Vagina (tissue), 2 donors: ENCODE measurements at places on chromosomes 1 and 21.
A peak's percentile ranks its signal among the peaks of the same experiment; 100 is the strongest.

GRCh38 chr1:210783925-210784324 lies 350.0 kb downstream of the KCNH1 start:
- no peak for DNase-seq

- DNase-seq, result no peak
Observed at GRCh38 chr1:185044387-185044786, 971 bp upstream of the RNF2 start.

- no peak for DNase-seq
Observed at GRCh38 chr1:40971966-40972365, 7.5 kb upstream of the CTPS1 start.

GRCh38 chr1:197838836-197839235 lies 63.6 kb upstream of the DENND1B start:
- DNase-seq, result no peak

DNA sequence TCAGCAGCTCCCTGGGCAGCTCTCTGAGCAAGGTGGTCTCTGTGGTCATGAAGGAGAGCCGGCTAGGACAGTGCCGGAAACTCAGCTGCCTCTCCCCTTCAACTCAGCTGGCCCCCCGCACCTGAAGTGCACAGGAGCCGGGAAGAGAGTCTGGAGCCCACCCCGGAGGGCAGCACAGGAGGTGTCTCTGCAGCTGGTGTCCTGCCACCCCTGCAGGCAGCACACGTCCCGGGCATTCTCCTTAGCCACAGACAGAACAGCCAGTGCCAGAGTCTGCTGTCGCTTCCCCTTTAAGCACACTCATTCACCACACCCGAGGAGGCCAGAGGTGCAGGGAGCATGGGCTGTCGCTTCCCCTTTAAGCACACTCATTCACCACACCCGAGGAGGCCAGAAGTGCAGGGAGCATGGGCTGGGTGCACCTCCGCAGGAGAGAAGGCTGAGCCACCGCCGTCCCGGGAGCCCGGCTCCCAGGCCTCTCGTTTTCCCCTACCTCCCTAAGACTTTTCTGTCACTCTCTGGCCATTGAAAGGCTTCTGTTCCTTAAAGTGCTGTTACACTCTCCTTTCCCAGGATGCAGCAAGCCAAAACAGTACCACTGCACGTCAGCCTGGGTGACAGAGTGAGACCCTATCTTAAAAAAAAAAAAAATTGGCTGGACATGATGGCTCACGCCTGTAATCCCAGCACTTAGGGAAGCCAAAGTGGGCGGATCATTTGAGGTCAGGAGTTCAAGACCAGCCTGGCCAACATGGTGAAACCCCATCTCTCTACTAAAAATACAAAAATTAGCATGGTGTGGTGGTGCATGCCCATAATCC lies 16.9 kb upstream of the SAMD11 start:
- peak; percentile 81 for DNase-seq

DNA sequence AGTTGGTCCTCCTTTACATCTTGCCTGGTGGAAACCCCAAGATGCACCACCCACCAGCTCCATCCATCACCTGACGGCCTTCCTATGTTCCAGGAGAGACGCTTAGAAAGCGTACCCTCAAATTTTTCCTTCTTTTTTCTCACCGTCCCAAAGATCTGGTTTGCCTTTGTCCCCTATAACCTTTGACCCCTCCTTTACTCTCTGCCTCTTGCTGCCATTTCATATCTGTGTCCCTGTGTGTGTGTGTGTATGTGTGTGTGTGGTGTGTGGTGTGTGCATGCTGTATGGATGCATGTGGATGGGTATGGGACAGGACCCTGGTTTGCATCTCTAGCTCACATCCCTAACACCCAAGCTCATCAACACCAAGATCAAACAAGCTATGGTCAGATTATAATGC lies 22.2 kb upstream of the IPO9 start:
- no peak for DNase-seq

- no peak for DNase-seq
Observed at GRCh38 chr21:22981819-22982218, 1983.6 kb downstream of the NCAM2 start.

DNA sequence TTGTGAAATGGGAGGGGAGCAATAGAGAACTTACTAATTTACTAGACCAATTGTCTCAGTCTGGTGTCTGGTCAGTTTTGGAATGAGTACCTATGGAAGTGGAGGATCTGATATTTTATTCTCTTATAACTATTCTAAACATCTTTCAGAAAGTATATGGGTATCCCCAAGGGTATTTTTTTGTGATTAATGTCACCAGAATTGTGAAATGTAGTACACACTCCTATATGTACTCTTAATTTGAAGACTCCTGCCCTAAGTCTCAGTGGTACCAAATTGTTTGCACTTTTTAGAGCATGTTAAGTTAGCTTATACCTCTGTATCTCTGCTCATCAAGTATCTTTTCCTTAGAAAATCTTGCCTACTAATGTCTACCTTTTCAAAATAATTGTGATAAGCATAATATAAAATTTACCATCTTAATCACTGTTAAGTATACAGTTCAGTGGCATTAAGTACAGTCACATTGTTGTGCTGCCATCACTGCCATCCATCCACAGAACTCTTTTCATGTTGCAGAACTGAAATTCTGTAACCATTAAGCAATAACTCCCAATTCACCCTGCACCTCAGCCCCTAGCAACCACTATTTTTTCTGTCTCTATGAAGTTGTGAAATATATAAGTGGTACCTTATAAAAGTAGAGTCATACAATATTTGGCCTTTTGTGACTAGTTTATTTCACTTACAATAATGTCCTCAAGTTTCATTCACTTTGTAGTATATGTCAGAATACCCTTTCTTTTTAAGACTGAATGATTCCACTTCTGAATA lies 40.5 kb downstream of the SLC30A7 start:
- no peak for DNase-seq

DNA sequence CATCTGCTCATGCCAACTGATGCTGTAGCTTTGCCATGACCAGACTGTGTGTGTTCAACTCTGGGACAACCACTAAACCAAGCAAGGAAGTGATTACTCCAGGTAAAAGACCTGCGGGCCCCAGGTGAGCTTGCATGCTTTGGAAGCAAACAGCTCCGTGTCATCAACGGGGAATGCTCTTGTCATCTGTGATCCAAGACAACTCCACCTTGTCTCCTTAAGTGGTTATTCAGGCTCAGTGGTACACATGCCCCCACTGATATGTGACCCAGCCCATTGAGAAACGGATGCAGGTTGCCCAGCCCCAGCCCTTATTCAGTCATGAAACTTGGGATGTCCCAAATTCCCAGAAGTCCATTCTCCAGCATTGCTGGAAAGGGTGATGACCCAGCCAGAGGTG lies 89.0 kb downstream of the TIAM1 start:
- DNase-seq, result no peak

DNA sequence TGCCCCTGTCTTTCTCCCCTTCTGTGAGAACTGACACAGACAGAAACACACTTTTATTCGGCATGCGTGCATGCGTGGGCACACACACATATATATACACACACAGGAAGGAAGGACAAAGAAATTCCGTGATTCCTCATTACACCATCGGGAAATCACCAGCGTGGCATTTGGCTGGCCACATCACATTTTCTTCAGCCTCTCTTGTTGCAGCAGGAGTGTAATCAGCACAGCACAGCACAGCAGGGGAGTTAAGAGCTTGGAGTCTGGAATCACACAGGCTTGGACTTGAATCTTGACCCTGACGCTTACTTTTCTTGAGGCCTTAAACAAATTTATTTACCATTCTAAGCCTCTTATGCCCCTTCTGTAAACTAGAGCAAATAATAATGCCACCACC lies 45.3 kb upstream of the EPHA8 start:
- no peak for DNase-seq

DNA sequence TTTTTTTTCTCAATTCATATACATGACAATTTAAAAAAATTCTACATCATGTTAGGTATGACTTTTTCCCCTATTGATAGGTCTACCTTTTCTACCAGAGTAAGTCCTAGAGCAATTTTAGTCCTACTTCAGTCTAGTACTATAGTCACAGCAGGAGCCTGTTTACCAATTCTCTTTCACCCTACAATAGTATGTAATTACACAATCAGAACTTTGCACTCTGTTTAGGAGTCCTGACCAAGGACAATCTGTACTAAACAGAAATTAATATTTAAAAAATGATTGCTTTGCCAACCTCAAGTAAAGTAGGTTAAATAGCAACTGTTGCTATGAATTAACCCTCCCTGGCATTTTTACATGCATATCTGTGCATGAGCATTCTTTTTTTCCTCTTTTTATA lies 810 bp upstream of the CYP4A11 start:
- no peak for DNase-seq

- no peak for DNase-seq
Observed at GRCh38 chr1:184191181-184191621, 139.7 kb downstream of the TSEN15 start.

DNA sequence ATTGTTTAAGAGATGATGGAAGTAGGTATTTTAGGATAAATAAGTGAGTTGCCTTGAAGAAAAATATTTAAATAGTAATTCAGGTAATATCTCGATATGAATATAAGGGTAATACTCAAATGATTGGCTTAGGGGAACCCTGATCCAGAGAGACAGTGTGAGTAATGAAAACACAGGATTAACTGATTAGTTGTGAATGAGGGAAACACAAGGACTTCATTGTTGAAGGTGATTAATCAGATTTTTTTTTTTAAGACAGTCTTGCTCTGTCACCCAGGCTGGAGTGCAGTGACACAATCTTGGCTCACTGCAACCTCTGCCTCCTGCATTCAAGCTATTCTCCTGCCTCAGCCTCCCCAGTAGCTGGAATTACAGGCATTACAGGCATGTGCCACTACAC lies 12.7 kb downstream of the SLC25A33 start:
- no peak for DNase-seq

DNA sequence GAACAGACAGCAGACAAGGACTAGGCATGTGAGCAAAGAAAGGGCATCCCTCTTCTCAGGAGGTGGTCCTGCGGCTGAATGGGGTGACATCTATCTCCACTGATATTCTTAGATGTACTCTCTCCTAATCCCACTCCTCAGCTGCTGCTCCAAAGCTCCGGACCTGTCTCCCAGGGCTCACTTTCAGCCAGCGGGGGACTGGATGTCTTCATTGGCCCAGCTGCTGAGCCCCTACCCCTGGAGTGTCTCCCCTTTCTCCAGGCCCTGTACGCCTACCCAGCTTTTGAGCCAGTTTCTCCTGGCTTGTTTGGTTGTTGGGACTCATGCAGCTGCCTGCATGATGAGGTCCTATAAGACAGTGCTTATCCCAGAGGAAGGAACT lies 28.8 kb upstream of the CSF1 start:
- DNase-seq, result no peak

DNA sequence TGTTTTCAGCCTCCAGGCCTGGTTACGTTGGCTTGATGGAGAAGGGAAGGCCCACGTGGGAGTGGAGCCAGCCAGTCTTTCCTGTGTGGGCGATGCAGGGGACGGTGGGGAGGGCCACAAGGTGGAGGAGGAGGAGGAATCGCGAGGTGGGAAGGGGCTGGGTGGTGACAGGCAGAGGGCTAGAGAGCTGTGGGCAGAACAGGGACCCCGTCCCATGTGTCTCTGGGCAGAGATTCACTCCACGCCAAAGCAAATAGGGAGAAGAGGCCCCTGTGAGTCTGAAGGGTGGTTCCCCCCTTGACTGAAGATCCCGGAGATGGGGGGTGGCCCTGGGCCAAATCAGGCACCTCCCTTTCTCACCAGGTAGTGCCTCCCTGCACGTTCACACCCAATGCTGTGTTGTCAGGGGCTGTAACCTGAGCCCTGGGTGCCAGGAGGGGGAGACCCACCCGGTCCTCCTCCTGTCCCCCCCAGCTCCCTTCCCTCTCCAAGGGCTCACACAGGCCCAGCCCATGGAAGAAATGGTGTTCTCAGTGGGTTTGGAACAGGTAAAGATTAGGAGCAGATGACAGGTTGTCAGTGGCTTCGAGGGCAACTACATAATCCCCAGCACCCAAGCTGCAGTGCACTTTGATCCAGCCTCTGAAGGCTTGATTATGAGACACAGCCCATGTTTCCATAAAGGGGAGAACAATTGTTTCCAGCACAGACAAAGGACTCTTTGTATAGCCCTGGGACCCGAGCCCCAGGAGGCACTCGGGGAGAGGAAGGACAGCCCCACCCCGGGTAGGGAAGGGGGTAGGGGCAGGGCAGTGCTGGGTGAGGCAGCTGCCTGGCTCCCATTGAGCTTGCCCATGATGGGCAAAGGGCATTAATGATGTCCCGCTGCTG lies 37.7 kb upstream of the GPR37L1 start:
- no peak for DNase-seq

DNA sequence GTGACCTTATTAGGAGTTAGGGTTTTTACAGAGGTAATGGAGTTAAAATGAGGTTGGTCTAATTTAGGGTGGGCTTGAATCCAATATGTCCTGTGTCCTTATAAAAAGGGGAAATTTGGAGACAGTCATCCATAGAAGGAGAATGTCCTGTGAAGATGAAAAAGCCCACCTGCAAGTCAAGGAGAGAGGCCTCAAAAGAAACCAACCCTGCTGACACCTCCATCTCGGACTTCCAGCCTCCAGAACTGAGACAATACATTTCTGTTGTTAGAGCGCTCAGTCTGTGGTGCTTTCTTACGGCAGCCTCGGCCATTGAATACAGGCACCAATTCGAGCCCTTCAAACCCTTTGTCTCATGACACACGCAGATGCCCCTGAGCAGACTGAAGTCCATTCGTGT lies 43.8 kb downstream of the ACTA1 start:
- DNase-seq, result no peak

DNA sequence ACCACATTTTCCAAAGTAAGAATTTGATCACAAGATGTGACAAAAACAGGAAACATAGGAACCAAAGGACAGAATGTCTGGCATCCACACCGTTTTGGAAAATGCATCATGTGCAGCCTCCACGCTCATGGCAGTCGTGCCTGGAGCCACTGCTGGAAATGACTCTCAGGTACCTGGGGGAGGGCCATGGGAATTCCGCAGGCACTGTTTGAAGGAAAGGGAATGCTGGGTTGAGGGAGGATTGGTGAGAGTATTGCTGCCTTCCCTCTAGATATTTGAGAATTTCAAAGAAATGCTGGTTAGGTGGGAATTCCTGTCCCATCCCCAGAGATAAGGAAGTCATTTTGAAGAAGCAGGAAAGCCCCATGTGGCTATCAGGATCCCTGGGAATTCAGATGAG lies 10.8 kb downstream of the SLAMF1 start:
- no peak for DNase-seq

DNA sequence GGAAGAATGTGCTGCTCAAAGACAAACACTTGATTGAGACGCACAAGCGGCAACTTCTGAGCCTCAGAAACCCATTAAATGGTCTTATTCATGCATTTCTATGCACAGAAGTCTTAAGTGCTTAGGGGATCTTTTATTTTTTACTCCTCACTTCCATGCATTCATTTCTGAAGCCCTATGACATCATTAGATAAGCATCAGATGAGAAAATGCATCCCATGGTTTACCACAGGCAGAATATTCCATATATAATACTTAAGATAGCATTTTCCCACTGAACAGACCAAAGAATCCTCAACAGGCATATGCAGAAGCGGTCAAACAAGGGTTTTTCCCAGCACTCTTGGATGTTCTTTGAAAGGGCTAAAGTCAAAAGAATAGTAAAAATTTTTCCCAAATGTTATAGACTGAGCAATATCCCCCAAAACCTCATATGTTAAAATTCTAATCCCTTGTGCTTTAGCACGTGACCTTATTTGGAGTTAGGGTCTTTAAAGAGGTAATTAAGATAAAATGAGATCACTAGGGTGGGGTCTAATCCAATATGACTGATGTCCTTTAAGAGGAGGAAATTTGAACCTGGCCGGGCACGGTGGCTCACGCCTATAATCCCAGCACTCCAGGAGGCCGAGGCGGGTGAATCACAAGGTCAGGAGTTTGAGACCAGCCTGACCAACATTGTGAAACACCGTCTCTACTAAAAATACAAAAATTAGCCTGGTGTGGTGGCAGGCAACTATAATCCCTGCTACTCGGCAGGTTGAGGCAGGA lies 22.6 kb upstream of the FAM89A start:
- no peak for DNase-seq
